ENCODE measurements at places on chromosomes 2 and 18. TPM values are rescaled to one million over a fixed set of nuclear protein-coding genes. Genes with fewer than 3 reads are reported as not detected.

The GRB14 gene
- total RNA-seq = 3.2 TPM

GRCh38 chr18:34261865-34262780 is 37.4 kb upstream of the NOL4 start:
- DNase-seq = no peak

GRCh38 chr2:121887513-121888188 is 132.2 kb downstream of the TSN start:
- no peak for DNase-seq

The TANC1 gene
- total RNA-seq = 80.0 TPM

DNA sequence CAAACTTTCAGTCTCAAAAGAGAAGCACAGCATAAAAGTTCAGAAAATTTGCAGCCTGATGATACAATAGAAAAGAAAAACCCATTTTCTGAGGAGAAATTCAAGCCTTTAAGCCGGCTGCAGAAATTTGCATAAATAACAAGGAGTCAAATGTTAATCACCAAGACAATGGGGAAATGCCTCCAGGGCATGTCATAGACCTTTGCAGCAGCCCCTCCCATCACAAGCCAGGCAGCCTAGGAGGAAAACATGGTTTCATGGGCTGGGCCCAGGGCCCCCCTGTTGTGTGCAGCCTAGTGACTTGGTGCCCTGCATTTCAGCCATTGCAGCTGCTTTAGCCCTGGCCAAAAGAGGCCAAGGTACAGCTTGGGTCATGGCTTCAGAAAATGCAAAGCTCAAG is 54.1 kb upstream of the CAVIN2 start:
- DNase-seq = no peak

The CACNB4 gene
- 0.82 TPM for total RNA-seq

The LRRC30 gene
- not detected for total RNA-seq
